ENCODE measurements at places on chromosomes 11 and 22. TPM values are rescaled to one million over a fixed set of nuclear protein-coding genes. Genes with fewer than 3 reads are reported as not detected.

The PHOX2A gene
- total RNA-seq, result not detected

The PAMR1 gene
- not detected for total RNA-seq

The OR5B21 gene
- not detected for total RNA-seq

The FAM111B gene
- 18.0 TPM for total RNA-seq

The MUC5B gene
- not detected for total RNA-seq

The PRODH gene
- total RNA-seq, result not detected

The MRGPRE gene
- total RNA-seq, result not detected

The HOATZ gene
- total RNA-seq, result not detected

The OR4C16 gene
- total RNA-seq, result not detected

The GLYATL1 gene
- total RNA-seq, result not detected

The DAGLA gene
- total RNA-seq, result 1.5 TPM

The CCDC87 gene
- total RNA-seq, result 0.21 TPM

The MS4A8 gene
- not detected for total RNA-seq

The RBFOX2 gene
- total RNA-seq, result 151 TPM

The NCF4 gene
- total RNA-seq, result not detected

The TMPRSS13 gene
- total RNA-seq, result not detected

The KAT5 gene
- 37.7 TPM for total RNA-seq

The KRTAP5-8 gene
- not detected for total RNA-seq

The BACE1 gene
- 9.3 TPM for total RNA-seq

The YAP1 gene
- total RNA-seq, result 32.0 TPM

The MS4A15 gene
- total RNA-seq, result not detected

The MDK gene
- 52.0 TPM for total RNA-seq

The SLC22A6 gene
- not detected for total RNA-seq

The MPZL2 gene
- total RNA-seq, result 148 TPM

The OR2AT4 gene
- not detected for total RNA-seq

The FDXACB1 gene
- total RNA-seq, result 2.9 TPM

The HEPN1 gene
- total RNA-seq, result 0.11 TPM

Measured in pulmonary artery endothelial cell (primary cell).